ENCODE measurements at places on chromosomes 3 and 15.

DNA sequence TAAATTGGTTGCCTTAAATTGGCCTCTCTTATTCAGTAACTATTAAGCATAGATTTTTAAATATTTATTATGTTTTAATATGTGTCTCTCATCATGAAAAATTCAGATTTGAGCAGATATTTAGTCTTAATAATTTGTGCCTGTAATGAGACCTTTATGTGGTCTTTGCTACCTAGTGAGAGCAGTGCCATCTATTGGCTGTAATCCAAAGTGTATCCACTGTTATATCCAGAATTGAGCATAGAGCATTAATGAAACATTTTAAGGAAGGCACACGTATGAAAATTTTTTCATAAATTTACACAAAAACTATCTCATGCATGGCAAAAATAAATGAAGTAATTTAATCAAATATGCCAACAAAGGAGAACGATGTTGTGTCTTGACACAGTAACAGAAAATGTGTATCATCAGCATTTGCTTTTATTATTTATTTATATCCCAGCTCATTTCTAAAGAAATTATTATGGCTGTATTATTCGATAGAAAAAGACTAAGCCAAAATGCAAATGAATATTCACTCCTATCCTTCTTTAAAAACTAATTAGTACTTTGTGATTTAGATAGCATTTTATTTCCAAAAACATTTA is 203.5 kb downstream of the RSRC1 start:
- peak; percentile 2 for DNase-seq

DNA sequence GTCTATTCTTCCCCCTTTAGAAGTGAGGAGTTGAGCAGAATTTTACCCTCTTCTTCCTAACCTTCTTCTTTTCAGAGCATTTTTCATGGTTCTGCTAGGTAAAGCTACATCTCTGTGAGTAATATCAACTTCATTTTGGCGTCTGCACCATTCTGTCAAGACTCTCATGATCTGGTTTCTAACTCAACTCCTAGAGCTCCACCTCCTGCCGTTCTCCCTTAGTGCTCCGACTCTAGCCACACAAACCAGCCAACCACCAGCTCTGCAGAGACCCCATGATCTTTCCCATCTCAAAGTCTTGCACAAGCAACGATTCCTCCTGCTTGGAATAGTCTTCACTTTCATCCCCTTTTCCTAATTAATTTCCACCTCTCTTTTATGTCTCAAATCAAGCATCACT is 193.9 kb upstream of the TMC3 start:
- no peak for DNase-seq

- DNase-seq = no peak
Measured at GRCh38 chr3:8937064-8938020, 25.9 kb downstream of the RAD18 start.

DNA sequence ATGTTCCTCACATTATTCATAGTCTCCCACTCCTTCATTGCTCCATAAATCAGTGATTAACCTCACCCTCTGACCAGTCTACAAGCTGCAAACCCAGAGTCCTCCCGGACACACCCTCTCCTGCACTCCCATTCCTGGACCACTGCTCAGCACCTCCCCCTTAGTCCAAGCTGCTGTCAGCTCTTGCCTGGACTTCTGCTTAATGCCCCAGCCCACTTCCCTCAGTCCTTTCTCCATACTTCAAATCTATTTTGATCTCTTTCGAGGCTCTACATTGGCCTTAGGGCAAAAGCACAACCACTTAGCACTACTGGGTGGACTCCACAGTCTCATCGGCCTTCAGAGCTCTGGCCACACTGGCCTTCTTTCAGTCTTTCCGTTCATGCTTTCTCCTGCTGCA is 79.4 kb upstream of the FAM98B start:
- no peak for DNase-seq

GRCh38 chr15:33163816-33164215 is 30.7 kb downstream of the FMN1 start:
- no peak for DNase-seq

DNA sequence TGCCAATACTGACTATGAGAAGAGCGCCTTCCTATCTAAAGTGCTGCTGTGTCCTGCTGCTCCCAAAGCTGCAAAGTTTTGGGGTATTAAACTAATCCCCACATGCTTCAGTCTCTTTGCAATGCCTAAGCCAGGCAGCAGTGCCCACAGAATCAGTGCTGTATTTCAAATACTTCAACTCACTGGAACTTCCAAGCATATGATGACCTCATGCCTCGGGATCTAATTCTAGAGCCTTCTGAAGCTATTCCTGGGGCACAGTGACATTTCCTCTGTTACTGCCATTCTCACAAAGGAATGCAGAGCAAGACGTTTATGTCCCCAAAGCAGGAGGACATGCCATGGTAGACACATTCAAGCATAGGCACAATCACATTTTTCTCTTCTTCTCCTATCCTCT is 78.5 kb downstream of the CD200 start:
- no peak for DNase-seq

GRCh38 chr15:90191794-90192509 is 9.2 kb upstream of the SEMA4B start:
- DNase-seq = no peak

DNA sequence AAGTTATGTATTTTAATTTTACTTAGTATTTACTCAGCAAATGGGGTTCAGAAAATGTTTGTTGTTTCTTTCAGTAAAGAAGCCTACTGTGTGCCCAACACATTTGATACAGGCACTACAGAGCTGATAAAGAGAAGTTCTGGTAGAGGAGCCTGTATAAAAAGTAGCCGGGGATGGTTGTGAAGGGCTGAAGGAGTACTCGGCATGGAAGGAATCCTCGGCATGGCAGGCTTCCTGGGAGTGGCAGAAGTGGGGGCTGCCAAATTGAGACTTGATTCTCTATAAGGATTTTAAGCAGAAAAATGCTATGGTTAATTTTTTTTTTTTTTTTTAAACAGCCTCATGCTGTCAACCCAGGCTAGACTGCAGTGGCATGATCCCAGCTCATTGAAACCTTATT is 9.3 kb downstream of the ARL13B start:
- DNase-seq = no peak

DNA sequence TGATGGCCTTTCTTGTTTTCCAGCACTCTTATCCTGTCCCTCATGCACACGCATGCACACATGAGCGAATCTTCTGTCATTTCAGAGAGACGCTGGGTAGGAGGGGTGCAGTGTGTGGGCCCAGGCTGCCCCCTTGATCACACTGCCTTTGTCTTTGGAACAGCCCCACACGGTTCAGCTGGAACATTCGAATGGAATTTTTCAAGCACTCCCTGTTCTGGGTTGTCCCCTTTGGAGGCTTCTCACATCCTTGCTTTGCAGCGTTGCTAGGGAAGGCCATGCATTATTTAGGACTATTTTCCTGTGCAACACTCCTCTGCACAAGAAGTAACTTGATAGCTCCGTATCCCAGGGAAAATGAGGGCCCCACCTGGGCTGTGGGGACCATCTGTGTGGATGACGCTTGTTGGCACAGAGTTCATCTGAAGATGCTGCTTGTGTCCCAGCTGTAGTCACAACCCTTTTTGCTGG is 78.4 kb downstream of the SPSB4 start:
- no peak for DNase-seq

GRCh38 chr3:174423936-174424335 is 435.2 kb upstream of the NAALADL2 start:
- no peak for DNase-seq

GRCh38 chr3:149658744-149659497 is 1.1 kb upstream of the WWTR1 start:
- no peak for DNase-seq

GRCh38 chr15:101651554-101652097 is 555 bp downstream of the TM2D3 start:
- no peak for DNase-seq

GRCh38 chr3:44883213-44883955 is 9.0 kb downstream of the TGM4 start:
- DNase-seq = no peak

DNA sequence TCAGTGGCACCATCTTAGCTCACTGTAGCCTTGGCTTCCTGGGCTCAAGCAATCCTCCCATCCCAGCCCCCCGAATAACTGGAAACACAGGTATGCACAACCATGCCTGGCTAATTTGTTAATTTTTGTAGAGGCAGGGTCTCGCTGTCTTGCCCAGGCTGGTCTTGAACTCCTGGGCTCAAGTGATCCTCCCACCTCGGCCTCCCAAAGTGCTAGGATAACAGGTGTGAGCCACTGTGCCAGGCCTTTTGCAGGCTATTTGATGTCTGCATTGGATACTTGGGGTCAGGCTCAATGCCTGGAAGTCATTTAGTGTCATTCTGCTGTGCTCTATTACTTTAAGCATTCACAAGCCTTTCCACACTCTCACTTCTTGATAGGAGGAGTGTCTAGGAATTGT is 17.6 kb downstream of the LIMD1 start:
- no peak for DNase-seq

DNA sequence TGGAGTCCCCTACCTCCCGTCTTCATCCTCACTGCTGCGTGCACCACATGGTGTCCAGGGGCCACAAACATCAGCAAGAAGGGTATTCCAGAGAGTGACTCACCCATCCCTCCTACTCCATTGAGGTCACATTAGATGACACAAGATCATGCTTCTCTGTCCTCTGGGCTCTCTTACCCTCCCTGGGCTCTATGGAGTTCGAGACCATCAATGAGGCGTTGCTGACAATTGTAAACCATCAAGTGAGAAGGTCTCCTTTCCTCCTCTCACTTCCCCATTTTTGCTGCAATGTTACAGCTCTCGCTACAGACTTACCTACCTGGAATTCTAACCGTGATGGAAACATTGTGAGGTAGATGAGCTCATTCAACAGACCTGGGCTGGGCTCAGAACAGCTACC is 51.7 kb downstream of the HMCES start:
- DNase-seq = no peak

GRCh38 chr3:171173736-171174135 is 147.2 kb upstream of the SLC2A2 start:
- DNase-seq = no peak

DNA sequence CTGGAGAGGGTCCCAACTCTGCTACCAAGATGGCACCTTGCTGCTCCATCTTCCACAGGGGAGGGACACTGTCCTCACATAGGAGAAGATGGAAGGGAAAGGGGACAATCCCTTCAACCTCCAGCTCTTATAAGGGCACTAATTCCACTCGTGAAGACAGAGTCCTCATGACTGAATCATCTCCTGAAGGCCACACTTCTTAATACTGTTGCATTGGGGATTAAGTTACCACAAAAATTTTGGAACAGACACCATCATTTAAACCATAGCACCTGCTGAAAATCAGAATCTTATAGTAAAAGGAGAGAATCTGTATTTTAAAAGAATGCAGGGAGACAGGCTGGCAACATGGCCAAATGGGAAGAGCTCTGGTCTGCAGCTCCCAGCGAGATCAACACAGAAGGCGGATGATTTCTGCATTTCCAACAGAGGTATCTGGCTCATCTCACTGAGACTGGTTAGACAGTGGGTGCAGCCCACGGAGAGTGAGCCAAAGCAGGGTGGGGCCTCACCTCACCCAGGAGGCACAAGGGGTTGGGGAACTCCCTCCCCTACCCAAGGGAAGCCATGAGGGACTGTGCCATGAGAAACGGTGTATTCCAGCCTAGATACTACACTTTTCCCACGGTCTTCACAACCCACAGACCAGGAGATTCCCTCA is 69.4 kb upstream of the LIPC start:
- DNase-seq = no peak

DNA sequence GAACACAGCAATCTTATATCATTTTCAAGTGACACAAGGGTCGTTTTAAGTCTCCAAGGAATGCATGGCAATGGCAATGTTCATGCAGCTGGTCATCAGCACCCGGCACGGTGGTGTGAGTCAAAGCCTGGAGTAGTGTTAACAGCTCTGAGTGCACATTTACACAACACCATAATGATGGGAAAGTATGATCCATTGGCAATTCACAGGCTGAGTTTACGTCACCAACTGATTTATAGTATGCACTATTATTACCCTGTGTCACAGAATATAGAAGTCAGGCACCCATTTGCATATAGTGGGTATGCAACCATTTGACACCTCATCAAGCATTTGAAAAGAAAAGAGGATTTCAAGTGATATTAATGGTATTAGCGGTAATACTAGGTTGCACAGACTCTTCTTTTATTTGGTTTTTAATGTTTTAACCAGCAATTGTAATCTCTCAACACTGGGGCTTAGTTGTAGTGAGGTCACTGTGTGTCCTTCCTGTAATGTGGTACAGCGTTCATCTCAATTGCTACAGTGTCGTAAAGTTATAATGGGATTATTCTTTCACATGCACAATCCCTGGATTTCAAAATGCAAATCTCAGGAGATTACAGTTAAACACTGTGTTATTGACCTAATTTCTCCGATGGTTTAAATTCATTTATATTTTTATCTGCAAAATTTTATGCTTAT is 113.8 kb downstream of the C3orf38 start:
- DNase-seq = no peak

GRCh38 chr3:13827256-13827655 is 52.6 kb downstream of the WNT7A start:
- no peak for DNase-seq

DNA sequence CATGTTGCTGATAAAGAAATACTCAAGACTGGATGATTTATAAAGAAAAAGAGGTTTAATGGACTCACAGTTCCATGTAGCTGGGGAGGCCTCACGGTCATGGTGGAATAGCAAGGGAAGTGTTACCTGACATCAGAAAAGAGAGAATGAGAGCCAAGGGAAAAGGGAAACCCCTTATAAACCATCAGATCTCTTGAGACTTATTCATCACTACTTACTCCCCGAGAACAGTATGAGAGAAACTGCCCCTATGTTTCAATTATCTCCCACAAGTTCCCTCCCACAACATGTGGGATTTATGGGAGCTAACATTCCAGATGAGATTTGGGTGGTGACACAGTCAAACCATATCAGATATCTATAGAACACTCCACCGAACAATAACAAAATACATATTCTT is 904.6 kb downstream of the PDCD6IP start:
- DNase-seq = no peak

- DNase-seq = no peak
Measured at GRCh38 chr15:81183439-81183775, 13.3 kb upstream of the IL16 start.

- no peak for DNase-seq
Measured at GRCh38 chr3:100160521-100160920, 46.2 kb upstream of the FILIP1L start.

DNA sequence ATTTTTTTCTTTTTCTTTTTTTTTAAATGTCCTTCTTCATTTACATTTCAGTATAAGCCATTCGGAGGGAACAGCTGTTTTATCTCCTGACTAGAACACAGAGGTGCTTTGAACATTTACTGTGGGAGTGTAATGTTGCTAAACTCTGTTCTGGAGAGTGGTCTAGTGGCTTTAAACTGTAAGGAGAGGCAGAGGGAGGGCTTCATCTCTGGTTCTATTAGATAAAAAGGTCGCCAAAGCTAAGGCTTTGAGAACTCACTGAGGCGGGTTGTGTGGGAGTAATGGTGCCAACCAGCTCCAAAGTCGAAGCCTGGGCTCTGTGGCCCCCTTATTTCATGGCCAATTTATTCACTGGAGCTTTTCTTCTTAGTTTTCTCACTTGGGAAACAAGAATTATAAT is 133.2 kb downstream of the ANXA2 start:
- DNase-seq = no peak

GRCh38 chr3:153979418-153980251 is 141.6 kb upstream of the ARHGEF26 start:
- no peak for DNase-seq

- no peak for DNase-seq
Measured at GRCh38 chr3:26713091-26713490, 90.5 kb downstream of the LRRC3B start.

Data from NCI-H1048 (cell line).